ENCODE measurements at places on chromosomes 7 and 10.

- no peak for DNase-seq
These were observed 54.2 kb upstream of the PARD3 start for GRCh38 chr10:34869135-34869836.

- DNase-seq, result peak; percentile 46
These were observed 77.5 kb upstream of the STEAP1B start for GRCh38 chr7:22577470-22578001.

GRCh38 chr10:19570120-19570519, 246.1 kb upstream of the PLXDC2 start:
- no peak for DNase-seq

- DNase-seq, result no peak
These were observed 282.4 kb downstream of the HPSE2 start for GRCh38 chr10:98953251-98953650.

- DNase-seq, result no peak
These were observed 608.5 kb upstream of the GALNT17 start for GRCh38 chr7:70523249-70523988.

- no peak for DNase-seq
These were observed 1171.6 kb upstream of the C7orf33 start for GRCh38 chr7:147418966-147419365.

- no peak for DNase-seq
These were observed 60.6 kb downstream of the LMBR1 start for GRCh38 chr7:156832195-156832877.

DNA sequence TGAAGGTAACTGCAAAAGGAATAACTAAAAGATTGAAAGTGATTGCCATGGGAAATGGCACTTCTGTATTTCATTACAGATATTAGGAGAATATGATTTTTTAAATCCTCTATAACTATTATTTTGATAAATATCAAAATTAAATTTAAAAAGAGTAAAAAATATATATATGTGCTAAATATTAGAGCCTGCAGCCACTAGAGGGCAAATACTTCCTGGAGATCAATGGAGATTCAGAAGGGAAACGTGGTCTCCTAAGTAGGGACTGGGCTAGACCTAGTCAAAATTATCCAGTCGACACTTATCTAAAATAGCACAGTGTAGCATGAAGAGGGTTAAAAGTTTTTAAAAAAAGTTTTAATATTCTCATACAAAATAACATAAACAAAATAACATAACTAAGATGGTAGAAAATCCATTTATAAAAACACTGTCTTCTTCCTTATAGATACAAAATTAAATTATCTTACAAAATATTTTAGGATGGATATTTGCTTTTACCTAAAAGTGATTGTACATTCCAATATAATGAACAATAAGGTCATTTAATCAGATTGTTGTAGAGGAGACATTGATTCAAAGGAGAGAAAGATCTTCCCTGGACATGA, 434.3 kb downstream of the MDFIC start:
- DNase-seq, result peak; percentile 4

- DNase-seq, result no peak
These were observed 2.0 kb downstream of the PLXNA4 start for GRCh38 chr7:132574223-132574622.
